ENCODE measurements at places on chromosomes 12 and 14. TPM values are rescaled to one million over a fixed set of nuclear protein-coding genes. Genes with fewer than 3 reads are reported as not detected.

Gene ADAM21
- polyA plus RNA-seq, result 1.1 TPM

Gene GALNT9
- 4.7 TPM for polyA plus RNA-seq

GRCh38 chr12:91874086-91874865 is 271.4 kb downstream of the BTG1 start:
- no peaks in the 10 kb centered on the region for H3K36me3 ChIP-seq
- no peak for DNase-seq
- no peaks in the 10 kb centered on the region for H3K27me3 ChIP-seq

DNA sequence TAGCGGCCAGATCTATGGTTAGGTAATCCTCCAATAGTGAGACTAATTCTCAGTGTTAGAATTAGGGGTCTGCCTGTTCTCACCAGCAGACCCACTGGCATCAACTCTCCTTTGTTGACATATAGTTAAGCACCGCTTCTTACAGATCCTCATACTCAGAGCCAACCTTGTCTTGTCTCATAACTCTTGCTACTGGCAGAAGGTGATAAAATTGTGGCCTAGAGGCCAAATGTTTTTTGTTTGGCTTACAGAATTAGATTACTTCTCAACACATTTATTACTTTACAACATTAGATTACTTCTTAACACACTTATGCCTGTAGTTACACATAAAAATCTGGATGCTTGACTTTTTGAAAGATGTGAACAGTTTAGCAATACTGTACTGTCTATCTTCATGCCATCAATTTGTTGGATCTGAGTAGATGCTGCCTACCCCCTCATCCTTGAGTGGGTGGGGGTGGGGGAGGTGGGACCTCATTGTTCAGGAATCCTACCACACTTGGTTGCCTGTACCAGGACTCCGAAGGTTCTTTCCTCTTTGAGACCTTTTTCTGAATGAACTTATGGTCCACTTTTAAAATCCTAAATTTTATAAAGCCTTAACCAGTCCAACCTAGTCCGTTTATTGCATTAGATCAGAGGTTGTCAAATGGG is 7.0 kb downstream of the MTHFD1 start:
- H3K4me3 ChIP-seq, result no peak overlapping the region
- H3K36me3 ChIP-seq, result no peaks in the 10 kb centered on the region
- DNase-seq, result no peak
- no peaks in the 10 kb centered on the region for H3K27me3 ChIP-seq

- DNase-seq, result no peak
- H3K36me3 ChIP-seq, result no peaks in the 10 kb centered on the region
- H3K4me1 ChIP-seq, result no peaks in the 10 kb centered on the region
- H3K4me3 ChIP-seq, result no peak overlapping the region
- no peak overlapping the region for H3K27ac ChIP-seq
Observed at GRCh38 chr14:32350020-32350419, 20.9 kb downstream of the AKAP6 start.

Measured in hepatocyte (in vitro differentiated cells).